Esophagus (tissue), 2 donors: ENCODE measurements at places on chromosomes 11 and 22. TPM values are rescaled to one million over a fixed set of nuclear protein-coding genes. Genes with fewer than 3 reads are reported as not detected.

The VWCE gene
- 0.34 TPM for polyA plus RNA-seq

The PRODH gene
- polyA plus RNA-seq, result 13.5 TPM

The TTC9C gene
- polyA plus RNA-seq, result 13.3 TPM

The RFPL3 gene
- polyA plus RNA-seq, result not detected
